ENCODE measurements at places on chromosomes 11 and 22.

GRCh38 chr11:48066881-48067800 lies 86.8 kb downstream of the PTPRJ start:
- no peak for DNase-seq

DNA sequence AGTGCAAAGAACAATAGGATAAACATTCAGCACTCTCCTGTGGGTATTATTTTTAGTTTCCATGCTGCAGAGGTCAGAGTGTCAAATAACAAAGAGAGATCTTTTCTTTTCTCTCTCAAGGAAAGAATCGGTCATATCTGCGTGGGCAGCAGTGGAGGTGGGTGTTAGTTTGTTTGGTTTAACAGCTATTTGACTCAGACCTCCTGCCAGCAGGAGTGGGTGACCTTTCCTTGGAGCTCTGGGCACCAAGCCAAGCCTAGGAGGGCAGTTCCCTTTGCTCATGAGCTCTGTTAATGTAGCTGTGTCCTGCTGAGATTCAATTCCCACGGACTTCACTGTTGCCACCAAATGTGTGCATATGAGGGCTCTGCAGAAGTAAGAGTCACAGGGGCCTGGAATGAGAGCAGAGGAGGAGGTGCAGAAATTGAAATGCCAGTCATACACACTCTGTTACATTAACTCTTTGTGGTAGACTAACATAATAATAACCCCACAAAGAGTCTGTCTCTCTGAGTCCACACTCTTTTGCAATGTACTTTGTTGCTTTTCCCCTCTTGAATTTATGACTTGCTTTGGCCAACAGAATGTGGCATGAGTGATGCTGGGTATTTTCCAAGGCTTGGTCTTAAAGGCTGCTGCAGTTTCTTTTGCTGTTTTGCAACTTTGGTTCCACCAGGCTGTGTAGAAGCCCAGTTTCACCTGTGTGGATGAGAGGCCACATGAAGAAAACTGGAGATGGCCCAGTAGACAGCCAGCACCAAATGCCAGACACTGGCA lies 76.0 kb upstream of the GRK3 start:
- no peak for DNase-seq

DNA sequence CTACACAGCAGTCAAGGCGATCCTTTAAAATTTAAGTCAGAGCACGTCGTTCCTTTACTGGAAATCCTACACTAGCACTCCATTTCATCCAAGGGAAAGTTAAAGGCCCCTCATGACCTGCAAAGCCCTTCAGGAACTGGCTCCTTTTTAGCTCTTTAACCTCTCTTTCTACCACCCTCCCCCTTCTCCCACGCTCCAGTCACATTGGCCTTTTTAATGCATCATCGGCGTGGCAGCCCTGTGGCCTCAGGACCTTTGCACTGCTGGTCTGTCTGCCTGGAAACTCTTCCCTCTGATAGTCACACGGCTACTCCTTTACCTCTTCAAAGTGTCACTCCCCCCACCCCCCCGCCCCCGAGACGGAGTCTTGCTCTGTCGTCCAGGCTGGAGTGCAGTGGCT lies 1.2 kb upstream of the PTPN5 start:
- DNase-seq = no peak

DNA sequence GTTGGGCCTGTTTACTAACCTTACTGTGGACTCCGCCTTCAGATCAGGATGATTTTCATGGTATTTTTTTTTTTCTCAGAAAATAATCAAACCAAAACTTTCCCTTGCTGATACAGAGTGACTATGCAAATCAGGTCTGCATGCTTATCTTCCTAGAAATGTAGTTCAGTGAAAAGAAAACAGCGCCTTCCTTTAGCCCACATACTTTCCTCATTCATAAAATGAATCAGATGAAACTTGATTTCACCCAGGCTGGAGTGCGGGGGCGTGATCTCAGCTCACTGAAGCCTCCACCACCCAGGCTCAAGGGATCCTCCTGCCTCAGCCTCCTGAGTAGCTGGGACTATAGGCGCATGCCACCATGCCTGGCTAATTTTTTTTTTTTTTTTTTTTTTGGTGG lies 26.0 kb downstream of the ZNRF3 start:
- no peak for DNase-seq

DNA sequence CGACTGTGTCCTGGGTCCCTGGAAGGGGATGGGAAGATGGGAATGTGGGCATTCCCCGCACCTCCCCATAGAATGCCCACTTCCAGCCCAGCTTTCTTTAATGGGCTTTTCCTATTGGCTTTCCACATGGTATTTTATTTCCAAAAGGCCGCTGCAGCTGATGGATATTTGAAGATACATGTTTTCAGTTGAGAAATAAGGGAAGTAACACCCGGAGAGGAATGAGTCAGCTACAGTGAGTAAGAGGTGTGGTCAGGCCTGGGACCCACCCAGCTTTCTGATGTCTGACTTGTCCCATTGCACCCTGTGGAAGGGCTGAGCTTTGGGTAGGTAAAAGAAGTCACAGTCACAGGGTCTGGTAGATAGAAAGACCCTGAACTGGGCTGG lies 476.9 kb downstream of the MIAT start:
- DNase-seq = no peak

- no peak for DNase-seq
Measured at GRCh38 chr11:73932781-73933180, 18.0 kb upstream of the DNAJB13 start.

DNA sequence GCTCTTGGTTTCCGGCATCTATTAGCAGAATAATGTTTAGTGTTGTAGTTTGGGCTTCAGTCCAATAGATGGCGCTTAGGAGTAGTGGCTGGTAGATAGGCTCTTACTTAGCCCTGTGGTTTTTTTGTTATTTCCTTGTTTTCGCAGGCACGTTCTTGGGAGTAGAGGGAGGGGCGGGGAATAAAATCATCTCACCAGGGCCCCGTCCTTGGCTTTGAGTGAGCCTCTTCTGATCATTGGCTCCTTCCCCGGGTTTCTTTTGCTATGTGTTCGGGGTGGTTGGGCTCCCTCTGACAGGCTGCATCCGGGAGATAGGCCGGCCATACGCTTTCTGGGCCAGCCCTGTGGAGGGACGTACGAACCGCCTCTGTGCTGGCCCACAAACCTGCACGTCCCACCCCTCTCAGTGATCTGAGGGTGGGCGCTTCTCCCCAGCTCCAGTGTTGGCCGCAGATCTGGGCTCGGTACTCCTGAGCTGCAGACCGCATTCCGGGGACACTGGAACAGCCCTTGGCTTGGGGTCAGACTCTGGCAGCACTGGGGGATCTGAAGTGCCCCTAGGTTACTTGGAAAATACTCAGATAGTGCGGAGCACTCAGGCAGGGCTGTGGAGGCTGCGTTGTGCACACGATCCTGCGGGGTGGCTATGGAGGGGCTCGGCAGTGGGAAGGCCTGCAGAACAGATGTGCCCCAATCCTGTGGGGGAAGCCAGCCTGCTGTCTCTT lies 217.0 kb downstream of the DYNC2H1 start:
- DNase-seq = no peak

GRCh38 chr22:22556995-22557925 lies 1.8 kb downstream of the PRAME start:
- no peak for DNase-seq

DNA sequence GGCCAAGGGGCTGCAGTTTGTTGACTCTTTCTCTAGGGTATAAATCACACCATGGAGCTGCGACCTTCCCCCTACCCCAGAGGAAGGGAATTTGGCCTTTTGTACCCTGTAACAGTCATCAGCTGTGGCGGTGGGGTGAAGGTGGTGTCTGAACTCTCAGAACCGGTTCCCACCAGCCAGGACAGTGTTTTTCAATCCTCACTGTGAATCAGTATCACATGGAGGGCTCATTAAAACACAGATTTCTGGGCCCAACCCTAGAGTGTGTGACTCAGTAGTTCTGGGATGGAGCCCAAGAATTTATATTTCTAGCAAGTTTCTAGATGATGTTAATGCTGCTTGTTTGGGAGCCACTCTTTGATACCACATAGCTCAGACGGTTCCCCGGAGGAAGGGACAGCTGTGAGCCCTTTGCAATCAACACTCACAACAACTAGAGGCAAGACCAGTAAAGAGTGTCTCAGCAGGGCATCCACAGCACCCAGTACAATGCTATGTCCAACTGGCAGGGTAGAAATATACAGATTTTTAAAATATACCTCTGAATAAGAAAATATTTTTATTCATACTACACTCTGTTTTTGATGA lies 43.9 kb upstream of the FAT3 start:
- no peak for DNase-seq

DNA sequence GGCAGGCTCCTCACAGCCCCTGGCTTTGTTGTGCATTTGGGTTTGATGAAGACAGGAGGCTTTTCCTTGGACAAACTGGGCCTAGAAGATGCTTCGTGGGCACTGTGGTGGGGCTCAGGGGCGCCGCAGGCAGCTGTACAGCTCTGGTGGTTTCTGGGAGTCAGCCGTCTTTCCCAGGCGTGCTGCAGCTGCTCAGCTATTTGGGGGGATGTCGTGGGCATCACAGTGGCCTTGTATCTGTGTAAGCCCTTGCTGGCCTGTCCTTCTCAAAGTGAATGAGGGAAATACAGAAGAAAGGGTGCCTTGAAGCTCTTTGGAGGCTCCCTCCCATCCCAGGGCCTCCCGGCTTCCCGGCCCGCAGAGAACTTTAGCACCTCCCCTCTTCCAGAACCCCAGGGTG lies 89.5 kb downstream of the TBC1D22A start:
- DNase-seq = no peak

GRCh38 chr22:30855266-30855665 lies 113.3 kb downstream of the MORC2 start:
- no peak for DNase-seq

GRCh38 chr22:38832005-38832978 lies 11.5 kb downstream of the NPTXR start:
- DNase-seq = no peak

GRCh38 chr22:33274214-33275072 lies 216.3 kb upstream of the SYN3 start:
- no peak for DNase-seq

DNA sequence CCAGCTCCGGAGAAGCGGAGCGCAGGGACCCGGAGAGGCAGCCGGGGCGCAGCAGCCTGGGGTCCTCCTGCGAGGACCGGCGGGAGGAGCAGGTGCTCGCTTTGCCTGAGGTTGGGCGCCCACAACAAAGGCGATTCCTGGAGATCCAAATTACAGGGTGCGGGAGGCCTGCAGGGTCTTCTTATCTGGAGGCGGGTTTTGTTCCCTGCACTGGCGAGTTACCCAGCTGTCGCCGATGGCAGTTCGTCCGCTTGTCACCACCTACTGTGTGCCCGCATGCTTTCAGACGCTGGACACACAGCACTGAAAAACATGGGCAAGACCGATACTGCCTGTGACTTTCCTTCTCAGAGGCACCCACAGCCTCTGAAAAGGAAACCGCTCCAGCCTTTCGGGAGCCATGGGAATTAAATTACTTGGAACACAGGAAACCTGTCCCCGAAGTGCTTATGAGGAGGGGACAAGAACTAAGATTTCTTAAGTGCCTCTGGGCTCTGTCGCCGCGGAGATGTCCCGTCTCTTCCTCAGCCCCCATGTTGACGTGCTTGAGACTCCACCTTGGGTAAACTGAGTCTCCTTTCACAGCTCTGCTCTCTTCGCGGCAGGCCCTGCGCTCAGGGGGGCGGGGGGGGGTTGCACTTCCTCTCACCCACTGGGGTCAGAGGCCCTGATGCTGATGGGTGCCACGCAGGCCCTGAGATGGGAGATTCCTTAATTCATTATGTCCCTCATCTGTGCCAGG lies 1.3 kb upstream of the ZFTA start:
- no peak for DNase-seq

DNA sequence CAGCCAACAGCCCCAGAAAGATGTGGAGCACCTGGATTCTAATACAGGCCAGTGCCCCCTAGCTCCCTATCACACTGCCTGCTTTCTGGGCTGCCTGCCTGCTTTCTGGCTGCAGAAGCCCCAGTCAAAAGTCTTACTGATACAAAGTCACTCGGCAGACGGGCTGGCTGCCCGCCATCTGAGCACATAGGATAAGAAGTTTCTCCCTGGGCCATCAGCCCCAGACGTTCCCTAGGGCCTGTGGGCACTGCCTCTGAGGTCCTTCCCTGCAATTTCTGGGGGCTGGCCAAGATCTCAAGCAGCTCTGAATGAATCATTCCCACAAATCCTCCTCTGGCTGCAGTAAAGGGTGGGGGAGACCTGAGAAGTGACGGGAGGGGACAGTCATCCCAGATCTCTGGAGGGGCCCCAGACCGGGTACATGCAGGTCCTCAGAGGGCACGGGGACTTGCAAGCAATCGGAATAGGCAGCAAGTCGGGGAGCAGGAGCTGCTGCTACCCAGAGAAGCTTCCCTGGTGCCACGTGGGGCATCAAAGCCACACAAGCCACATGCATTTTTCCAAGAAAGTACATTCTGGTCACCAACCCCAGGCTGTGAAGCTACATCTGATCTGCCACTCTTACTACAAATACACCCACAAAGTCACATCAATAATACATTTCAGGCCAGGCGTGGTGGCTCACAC lies 4.7 kb downstream of the TPST2 start:
- DNase-seq = no peak

DNA sequence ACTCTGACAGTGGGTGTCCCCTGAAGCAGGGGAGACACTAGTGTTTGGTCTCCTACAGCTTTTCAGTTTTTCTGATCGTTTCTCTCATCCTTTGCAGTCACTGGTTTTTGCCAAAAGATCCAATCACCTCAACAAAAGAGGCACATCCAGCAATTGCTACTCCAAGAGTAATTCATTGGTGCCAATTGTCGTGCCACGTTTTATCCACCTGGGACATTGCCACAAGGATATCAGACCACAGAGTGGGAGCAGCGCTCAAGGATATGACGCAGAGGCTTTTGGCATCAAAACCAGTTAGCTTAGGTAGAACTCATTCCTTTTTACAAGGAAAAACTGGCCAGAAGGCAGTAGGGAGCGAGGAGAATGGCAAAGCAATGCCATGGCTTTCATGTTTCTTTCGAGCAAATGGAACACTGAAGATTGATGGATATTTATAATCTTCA lies 40.9 kb upstream of the BLID start:
- no peak for DNase-seq

Measured in stimulated activated CD8-positive, alpha-beta memory T cell treated with anti-CD3 and anti-CD28 coated beads, Interleukin-7, amount 100 ng/mL, for 1 hour (primary cell).